ENCODE measurements at places on chromosomes 13 and 19. TPM values are rescaled to one million over a fixed set of nuclear protein-coding genes. Genes with fewer than 3 reads are reported as not detected.

The MYPOP gene
- 4.1 TPM for total RNA-seq

- no peak for DNase-seq
Measured at GRCh38 chr13:99375738-99376080, 68.5 kb upstream of the GPR183 start.

GRCh38 chr13:39946769-39947168 is 291.3 kb downstream of the COG6 start:
- DNase-seq, result no peak

- no peak for DNase-seq
Measured at GRCh38 chr13:84645196-84646012, 763.1 kb upstream of the SLITRK1 start.

GRCh38 chr19:1410136-1410786 is 2.9 kb downstream of the DAZAP1 start:
- no peak for DNase-seq

- no peak for DNase-seq
Measured at GRCh38 chr13:43356567-43356966, 333.2 kb downstream of the DNAJC15 start.

The ZNF154 gene
- total RNA-seq, result 5.0 TPM

DNA sequence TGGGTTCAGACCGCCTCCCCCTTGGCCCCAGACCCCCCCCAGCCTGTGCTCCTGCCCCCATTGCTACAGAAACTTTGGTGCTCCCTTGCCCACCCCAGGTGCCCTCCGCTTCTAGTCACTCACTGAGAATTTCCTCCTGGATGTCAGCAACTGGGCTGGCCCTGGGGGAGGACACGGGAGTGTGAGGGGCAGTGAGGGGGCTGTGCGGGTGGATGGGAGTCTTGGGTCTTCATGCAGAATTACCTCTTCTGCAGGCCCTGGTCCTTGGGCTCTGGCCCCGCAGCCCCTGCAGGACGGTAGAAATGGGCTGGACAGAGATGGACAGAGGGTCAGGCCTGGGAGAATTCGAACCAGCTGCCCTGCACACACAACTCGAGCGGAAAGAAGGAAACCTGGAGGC is 4.8 kb downstream of the LILRB5 start:
- DNase-seq, result no peak

- no peak for DNase-seq
Measured at GRCh38 chr13:39100996-39101738, 62.9 kb downstream of the NHLRC3 start.

The TTYH1 gene
- not detected for total RNA-seq

The VAV1 gene
- total RNA-seq, result 7.4 TPM

DNA sequence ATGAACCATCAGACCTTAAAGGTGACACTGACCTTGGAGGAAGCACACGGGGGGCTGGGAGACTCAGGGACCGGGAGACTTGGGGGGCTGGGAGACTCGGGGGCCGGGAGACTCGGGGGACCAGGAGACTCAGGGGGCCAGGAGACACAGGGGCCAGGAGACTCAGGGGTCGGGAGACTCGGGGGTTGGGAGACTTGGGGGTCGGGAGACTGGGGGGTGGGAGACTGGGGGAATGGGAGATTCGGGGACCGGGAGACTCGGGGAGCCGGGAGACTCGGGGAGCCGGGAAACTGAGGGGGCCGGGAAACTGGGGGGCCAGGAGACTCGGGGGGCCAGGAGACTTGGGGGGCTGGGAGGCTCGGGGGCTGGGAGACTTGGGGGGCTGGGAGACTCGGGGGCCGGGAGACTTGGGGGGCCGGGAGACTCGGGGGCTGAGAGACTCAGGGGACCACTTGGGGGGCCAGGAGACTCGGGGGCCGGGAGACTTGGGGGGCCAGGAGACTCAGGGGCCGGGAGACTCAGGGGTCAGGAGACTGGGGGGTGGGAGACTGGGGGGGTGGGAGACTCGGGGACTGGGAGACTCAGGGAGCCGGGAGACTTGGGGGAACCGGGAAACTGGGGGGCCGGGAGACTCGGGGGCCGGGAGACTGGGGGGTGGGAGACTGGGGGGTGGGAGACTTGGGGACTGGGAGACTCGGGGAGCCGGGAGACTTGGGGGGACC is 62.9 kb downstream of the RASA3 start:
- DNase-seq, result peak; percentile 44

The ADGRE3 gene
- not detected for total RNA-seq

- DNase-seq, result no peak
Measured at GRCh38 chr19:7545904-7546303, 10.4 kb downstream of the PNPLA6 start.
